ENCODE measurements at places on chromosomes 4 and X.
A peak's percentile ranks its signal among the peaks of the same experiment; 100 is the strongest.

DNA sequence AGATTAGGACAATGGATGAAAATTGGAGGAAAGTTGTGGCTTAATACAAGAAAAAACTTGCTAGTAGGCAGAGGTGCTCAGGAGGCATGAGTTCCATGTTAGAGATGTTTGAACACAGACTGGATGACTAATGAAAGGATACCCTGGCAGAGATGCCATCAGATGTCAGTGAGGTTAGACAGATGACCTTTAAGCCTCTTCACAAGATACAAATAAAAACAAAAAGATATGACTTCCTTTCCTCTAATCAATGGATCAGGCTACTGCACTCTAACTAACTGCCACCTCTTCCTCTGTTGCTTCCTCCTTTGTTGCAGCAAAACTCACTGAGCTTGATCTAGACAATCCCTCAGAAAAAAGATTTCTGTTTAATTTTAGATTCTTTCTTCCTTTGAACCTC, 14.7 kb downstream of the STAP1 start:
- no peak for DNase-seq

DNA sequence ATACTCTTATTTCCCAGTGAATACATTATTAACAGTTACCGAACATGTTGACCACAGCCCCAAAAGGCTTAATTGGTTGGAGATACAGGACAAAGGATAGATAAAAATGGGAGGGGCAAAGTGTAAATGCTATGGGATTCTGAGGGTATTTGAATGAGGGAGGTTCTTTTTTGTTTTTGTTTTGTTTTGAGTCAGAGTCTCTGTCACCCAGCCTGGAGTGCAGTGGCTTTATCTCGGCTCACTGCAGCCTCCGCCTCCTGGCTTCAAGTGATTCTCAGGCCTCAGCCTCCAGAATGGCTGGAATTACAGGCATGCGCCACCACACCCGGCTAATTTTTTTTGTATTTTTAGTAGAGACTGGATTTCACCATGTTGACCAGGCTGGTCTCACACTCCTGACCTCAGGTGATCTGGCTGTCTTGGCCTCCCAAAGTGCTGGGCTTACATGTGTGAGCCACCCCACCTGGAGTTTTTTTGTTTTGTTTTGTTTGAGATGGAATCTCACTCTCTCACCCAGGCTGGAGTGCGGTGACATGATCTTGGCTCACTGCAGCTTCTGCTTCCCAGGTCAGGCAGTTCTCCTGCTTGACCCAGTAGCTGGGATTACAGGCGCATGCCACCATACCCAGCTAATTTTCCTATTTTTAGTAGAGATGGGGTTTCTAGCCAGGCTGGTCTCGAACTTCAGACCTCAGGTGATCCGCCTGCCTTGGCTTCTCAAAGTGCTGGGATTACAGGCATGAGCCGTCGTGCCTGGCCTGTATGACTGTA, 9.0 kb downstream of the UBE2K start:
- DNase-seq = peak; percentile 44

DNA sequence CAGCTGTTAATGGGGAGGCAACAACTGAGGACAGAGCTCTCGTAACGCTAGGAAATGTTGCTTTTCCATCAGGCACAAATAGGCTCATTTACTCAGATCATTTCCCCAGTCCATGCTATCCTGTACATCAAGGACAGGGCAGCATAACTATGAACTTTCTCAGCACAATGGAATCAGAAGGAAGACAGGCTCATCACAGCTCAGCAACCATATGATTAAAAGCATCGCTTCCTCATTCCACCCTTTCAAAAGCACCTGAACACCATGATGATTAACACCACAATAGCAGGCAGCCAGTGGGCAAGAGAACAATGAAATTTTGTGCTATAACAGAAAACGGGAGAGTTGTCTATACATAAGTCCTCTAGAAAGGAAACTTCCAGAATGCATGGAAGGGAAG, 297.8 kb downstream of the ZNF674 start:
- DNase-seq = no peak

DNA sequence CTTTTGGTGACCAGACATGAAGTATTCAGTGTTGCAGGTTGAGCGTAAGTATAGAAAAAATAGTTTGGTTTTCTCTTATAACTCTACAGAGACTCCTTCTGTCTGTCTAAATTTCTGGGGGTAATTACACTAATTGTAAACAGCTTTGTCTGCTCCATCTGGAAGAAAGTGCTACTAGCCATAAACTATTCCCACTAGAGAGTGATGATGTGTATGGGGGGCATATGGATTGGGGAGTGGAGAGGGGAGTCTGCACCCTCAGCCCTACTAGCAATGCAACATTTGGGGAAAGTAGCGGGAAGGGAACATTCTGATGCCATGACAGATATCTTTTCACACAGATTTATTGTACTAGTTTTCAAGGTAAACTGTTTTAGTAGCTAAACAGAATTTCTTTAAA, 549.7 kb downstream of the TRIML1 start:
- no peak for DNase-seq

DNA sequence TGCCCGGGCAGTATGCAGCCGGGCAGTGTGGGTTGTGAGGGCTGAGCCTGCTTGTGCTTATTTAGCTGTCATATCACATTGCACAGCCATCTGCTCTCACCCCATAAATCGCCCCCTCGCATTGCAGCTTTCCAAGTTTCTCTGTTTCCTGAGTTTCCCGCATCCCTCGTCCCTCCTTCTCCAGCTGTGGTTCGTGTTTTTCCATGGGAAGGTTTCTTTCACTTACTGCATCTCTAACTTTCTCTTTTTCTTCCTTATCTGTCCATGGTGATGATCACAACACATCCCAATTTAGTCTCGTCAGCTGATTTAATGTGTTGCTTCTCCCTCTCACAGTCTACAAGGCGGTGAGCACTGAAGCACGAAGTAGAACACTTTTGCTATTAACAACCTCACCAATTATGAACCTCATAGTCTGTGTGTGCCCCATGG, 118.1 kb downstream of the ENPP6 start:
- no peak for DNase-seq

DNA sequence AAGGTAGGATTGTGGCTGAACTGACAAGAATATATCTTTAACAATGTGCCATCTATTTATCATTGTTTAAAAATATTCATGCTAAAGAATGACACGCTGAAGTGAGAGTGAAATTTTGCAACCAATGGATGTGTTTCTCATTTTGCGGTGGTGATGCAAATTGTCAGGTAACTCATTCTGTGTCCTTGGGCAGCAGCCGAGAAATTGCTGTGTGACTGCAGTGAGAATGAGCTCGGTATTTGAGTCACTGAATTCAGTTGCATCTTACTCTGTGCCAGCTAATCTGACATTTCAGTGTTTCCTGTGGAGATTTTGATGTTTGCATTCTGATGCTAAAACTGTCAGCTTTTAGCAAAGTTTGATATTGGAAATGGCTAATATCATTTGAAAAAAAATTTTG, 28.1 kb downstream of the MCUB start:
- DNase-seq = no peak

All from fibroblast of gingiva (primary cell).